Esophagus muscularis mucosa (tissue), 4 donors: ENCODE measurements at places on chromosomes 3 and 15. TPM values are rescaled to one million over a fixed set of nuclear protein-coding genes. Genes with fewer than 3 reads are reported as not detected.

DNA sequence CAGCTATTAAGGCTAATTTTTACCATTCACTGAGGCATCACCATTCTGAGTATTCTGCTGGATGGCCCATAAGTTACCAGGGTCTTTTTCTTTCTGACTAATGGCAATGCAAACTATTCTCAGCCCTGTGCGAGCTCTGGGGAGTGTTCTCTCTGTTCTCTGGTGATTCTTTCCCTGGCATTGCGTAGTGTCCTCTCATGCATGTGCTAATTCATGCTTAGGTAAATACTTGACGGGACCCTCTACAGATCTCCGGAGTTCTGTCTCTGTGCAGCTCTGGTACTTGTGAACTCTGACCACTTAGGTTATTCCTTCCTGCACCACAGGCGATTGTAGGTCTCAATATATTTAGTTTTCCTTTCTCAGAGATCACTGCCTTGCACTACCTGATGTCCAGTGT, 34.8 kb downstream of the UBE2E1 start:
- no peaks in the 10 kb centered on the region for H3K36me3 ChIP-seq
- H3K4me1 ChIP-seq, result peaks cover 31% of the 10 kb centered on the region
- H3K4me3 ChIP-seq, result no peak overlapping the region

The CYP8B1 gene
- not detected for total RNA-seq

The APBA2 gene
- total RNA-seq, result 5.4 TPM

The C3orf22 gene
- total RNA-seq, result not detected

The GOLGA6L10 gene
- 1.7 TPM for total RNA-seq

The SLC35G2 gene
- 6.4 TPM for total RNA-seq

The GALNT15 gene
- total RNA-seq, result 124 TPM

The SLC12A1 gene
- total RNA-seq, result not detected

DNA sequence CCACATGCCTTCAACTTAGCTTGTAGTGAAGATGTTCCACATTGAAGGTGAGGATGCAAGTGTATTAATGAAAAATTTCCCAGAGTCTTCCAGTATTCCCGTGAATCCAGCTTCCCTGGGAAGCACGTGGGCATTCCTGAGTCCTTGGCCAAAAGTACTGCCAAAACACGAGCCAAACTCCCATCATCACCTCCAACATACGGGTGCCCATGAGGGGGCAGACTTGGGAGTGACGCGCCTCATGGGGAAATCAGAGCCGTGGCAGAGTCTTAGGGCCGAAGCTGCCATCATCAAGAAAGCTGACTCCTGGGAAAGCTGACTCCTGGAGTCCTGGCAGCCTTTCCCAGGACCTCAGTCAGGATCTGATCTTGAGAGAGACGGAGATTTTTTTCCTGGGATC, 20.1 kb upstream of the TM2D3 start:
- H3K4me1 ChIP-seq, result no peaks in the 10 kb centered on the region
- no peak overlapping the region for H3K27ac ChIP-seq
- H3K4me3 ChIP-seq, result no peak overlapping the region
- DNase-seq, result no peak

The AGBL1 gene
- total RNA-seq, result not detected

GRCh38 chr3:5187920-5188418, 462 bp downstream of the EDEM1 start:
- H3K36me3 ChIP-seq, result no peaks in the 10 kb centered on the region
- H3K27me3 ChIP-seq, result no peaks in the 10 kb centered on the region
- peak overlapping the region; percentile 99 for H3K4me3 ChIP-seq
- H3K27ac ChIP-seq, result peak overlapping the region; percentile 85
- peaks cover 38% of the 10 kb centered on the region for H3K4me1 ChIP-seq

The PARP14 gene
- total RNA-seq, result 34.1 TPM

DNA sequence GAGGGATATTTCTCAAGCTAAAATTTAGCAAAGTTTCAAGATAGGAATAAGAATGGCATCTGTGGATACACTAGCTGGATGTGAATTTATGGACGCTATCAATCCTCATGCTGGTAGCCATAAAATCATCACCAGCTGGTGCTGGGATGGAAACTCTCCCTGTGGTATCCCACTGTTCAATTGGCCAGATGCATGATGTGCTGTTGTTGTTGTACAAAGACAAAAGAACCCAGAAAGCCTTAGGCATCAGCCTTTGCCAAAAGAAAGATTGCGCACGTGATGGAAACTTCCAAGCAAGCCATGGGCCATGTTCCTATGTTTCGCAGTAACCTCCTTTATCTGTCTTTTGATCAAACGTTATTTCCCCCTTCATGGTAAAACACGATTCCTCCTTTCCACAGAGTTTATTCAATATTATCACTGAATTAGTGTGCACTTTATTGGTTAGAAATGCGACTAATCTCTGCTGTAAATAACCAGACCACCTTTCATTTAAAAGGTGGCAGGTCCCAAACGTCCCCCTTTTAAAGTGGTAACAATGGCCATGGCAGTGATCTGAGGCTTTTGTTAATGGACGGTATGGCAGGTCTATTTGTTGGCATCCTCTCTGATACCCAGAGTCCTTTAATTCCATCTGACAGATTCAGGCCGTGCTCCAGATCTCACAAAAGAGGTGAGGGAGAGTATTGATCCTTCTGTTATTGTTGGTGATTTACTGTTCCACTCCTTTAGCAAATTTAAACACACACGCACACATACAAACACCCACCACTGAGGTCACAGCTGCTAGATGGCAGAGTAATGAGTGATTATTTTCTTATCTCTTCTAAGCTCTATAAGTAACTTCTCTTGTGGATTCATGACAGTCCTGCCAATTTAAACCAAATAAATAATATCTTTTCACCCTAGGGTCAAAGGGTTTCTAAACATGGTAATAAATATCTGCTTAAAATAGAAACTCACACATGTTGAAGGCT, 291.2 kb upstream of the KCNMB2 start:
- no peak for DNase-seq
- no peak overlapping the region for H3K4me3 ChIP-seq
- no peaks in the 10 kb centered on the region for H3K27me3 ChIP-seq
- H3K36me3 ChIP-seq, result no peaks in the 10 kb centered on the region

The GOLGA6L7 gene
- total RNA-seq, result not detected

GRCh38 chr3:107690522-107691138, 167.9 kb downstream of the BBX start:
- H3K36me3 ChIP-seq, result no peaks in the 10 kb centered on the region
- H3K27me3 ChIP-seq, result no peaks in the 10 kb centered on the region
- no peaks in the 10 kb centered on the region for H3K4me1 ChIP-seq
- DNase-seq, result no peak
- H3K27ac ChIP-seq, result no peak overlapping the region

GRCh38 chr15:81511138-81511537, 137.1 kb upstream of the TMC3 start:
- no peaks in the 10 kb centered on the region for H3K4me1 ChIP-seq
- no peak overlapping the region for H3K4me3 ChIP-seq
- no peak overlapping the region for H3K27ac ChIP-seq
- H3K36me3 ChIP-seq, result no peaks in the 10 kb centered on the region
- DNase-seq, result no peak

GRCh38 chr15:92161039-92161670, 232.5 kb upstream of the ST8SIA2 start:
- H3K27ac ChIP-seq, result no peak overlapping the region
- H3K4me1 ChIP-seq, result no peaks in the 10 kb centered on the region
- no peak overlapping the region for H3K4me3 ChIP-seq
- no peak for DNase-seq
- H3K27me3 ChIP-seq, result no peaks in the 10 kb centered on the region
- peaks cover 13% of the 10 kb centered on the region for H3K36me3 ChIP-seq

DNA sequence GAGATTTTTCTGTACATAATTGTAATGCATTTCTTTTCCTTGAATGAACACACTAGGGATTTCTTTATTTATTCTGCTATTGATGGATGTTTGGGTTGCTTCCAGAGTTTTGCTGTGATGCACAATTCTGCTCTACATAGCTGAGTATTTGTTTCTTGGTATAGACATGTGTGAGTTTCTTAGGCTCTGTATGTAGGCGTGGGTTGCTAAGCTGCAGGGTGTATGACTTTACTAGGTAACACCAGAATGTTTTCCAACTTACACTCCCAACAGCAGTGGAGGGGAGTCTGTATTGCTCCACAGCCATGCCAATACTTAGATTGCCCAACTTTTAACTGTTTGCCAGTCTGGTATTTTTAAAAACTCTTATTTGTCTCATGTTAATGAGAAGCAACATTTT, 155.5 kb upstream of the TNIK start:
- no peaks in the 10 kb centered on the region for H3K4me1 ChIP-seq
- H3K27me3 ChIP-seq, result no peaks in the 10 kb centered on the region
- DNase-seq, result no peak
- H3K27ac ChIP-seq, result no peak overlapping the region
- H3K4me3 ChIP-seq, result no peak overlapping the region
- no peaks in the 10 kb centered on the region for H3K36me3 ChIP-seq

The MAPKAPK3 gene
- 26.5 TPM for total RNA-seq

GRCh38 chr15:24862726-24863521, 91.9 kb upstream of the SNRPN start:
- peaks cover 7% of the 10 kb centered on the region for H3K27me3 ChIP-seq
- no peaks in the 10 kb centered on the region for H3K36me3 ChIP-seq
- no peak overlapping the region for H3K27ac ChIP-seq

DNA sequence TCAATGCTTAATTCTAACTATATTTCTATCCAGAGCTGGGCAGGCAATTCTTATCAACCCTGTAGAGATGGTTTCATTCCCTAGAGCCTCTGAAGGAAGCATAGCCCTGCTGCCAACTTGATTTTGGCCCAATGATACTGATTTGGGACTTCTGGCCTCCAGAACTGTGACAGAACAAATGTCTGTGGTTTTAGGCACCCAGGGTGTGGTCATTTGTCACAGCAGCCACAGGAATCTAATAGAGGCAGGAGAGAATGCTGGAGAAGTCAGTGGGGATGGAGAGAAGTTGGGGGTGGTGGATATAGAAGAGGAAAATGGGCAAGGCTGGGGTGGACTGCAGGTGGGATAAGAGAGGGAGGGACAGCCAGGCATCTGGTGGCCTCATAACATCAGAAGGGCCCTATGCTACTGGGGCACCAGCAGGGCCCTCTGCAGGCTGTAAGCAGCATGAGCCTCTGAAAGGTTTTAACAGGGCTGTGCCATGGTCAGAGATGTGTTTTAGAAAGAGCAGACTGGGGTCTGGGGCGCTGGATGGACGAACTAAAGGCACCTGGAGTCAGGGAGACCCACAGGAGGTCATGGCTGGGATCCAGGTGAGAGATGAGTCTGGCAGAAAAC, 19.8 kb downstream of the MRPS11 start:
- H3K36me3 ChIP-seq, result no peaks in the 10 kb centered on the region
- DNase-seq, result no peak
- H3K27ac ChIP-seq, result no peak overlapping the region

- peak overlapping the region; percentile 67 for H3K4me3 ChIP-seq
- peak overlapping the region; percentile 57 for H3K27ac ChIP-seq
Observed at GRCh38 chr15:57376696-57377477, 582 bp downstream of the CGNL1 start.

GRCh38 chr3:55860049-55860721, 373.1 kb upstream of the WNT5A start:
- H3K27ac ChIP-seq, result no peak overlapping the region
- no peaks in the 10 kb centered on the region for H3K36me3 ChIP-seq
- H3K4me3 ChIP-seq, result no peak overlapping the region
- DNase-seq, result no peak

The DAZL gene
- total RNA-seq, result not detected

GRCh38 chr15:81061490-81062253, 60.9 kb downstream of the TLNRD1 start:
- H3K36me3 ChIP-seq, result no peaks in the 10 kb centered on the region
- DNase-seq, result no peak
- H3K27ac ChIP-seq, result no peak overlapping the region

- no peaks in the 10 kb centered on the region for H3K36me3 ChIP-seq
- no peak overlapping the region for H3K27ac ChIP-seq
- H3K4me3 ChIP-seq, result no peak overlapping the region
- no peaks in the 10 kb centered on the region for H3K4me1 ChIP-seq
- H3K27me3 ChIP-seq, result peaks cover 7% of the 10 kb centered on the region
- peak; percentile 77 for DNase-seq
Observed at GRCh38 chr3:135034891-135035440, 239.9 kb downstream of the EPHB1 start.

DNA sequence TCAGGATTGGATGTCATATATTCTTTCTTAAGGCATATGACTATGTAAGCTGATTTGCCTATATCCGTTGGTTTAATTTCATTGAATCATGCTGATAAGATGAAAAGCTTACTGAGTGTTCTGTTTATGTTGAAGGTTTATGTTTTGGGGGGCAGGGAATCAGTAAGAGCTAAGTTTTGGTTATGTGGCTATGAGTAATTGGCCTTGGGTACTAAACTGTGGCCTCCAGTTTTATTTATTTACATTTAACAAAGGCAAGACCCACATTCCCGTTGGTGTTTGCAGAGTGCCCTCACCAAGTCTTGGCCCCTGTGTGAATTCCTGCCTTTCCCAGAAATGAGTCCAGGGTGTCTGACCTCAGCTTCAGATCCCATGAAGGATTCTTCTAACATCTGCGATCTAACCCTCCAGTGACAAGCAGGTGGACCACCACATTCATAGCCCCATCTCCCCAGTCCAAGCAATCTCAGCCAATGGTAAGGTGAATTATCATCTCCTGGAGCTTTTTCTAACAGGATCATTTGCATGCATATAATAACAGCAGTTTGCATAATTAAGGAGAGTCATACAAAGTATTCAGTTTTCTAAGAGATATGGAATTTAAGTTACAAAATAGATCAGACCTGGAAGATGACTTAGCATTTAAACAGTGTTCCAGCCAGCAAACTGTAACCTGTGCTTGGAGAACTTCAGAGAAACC, 27.4 kb downstream of the GLDN start:
- no peaks in the 10 kb centered on the region for H3K27me3 ChIP-seq
- peak overlapping the region; percentile 45 for H3K27ac ChIP-seq
- no peaks in the 10 kb centered on the region for H3K36me3 ChIP-seq

The HRG gene
- total RNA-seq, result not detected
